ENCODE measurements at places on chromosomes 1 and 21.

DNA sequence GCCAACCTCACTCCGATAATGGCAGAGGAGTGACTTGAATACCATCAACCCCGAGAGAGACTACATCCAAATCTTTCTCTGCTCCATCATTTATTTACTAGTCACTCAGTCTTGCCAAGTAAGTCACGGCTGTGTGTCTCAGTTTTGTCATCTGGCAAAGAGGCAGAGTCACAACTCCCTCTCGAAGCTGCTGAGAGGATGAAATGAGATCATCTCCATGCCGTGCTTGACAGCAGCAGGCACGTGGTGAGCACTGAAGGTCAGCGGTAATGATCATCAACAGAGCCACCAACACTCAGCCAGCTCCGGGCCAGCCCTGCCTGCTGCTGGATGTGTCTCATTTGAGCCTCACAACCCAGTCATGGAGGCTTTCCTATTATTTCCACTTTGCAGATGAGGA, 19.9 kb downstream of the ALDH4A1 start:
- no peak for DNase-seq

- DNase-seq: no peak
Observed at GRCh38 chr1:209397910-209398309, 185.6 kb upstream of the CAMK1G start.

GRCh38 chr1:159847231-159847630, 15.2 kb downstream of the VSIG8 start:
- no peak for DNase-seq

- DNase-seq: no peak
Observed at GRCh38 chr1:30681782-30682181, 41.6 kb downstream of the MATN1 start.

DNA sequence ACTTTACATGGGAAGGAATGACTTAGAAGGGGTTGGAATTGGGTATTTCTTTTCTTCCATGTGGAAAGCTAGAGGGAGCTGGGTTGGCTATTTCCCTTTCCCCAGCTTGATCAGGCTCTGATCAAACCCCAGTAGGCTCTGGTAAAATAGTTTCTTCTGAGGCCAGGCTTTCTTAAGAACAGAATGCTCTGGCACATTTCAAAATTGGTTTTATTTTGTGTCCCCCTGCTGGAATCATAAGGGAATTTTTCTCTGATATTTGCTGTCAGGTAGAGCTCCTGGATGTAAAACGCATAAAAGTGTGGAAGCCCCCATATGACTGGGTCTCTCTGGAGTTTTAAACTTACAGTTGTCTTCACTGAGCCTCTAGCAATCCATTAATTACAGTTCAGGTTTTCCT, 17.1 kb upstream of the APOBEC4 start:
- no peak for DNase-seq

- no peak for DNase-seq
Observed at GRCh38 chr21:43733529-43734071, 14.7 kb downstream of the PDXK start.

- DNase-seq: no peak
Observed at GRCh38 chr1:119336848-119337247, 31.7 kb upstream of the HAO2 start.

DNA sequence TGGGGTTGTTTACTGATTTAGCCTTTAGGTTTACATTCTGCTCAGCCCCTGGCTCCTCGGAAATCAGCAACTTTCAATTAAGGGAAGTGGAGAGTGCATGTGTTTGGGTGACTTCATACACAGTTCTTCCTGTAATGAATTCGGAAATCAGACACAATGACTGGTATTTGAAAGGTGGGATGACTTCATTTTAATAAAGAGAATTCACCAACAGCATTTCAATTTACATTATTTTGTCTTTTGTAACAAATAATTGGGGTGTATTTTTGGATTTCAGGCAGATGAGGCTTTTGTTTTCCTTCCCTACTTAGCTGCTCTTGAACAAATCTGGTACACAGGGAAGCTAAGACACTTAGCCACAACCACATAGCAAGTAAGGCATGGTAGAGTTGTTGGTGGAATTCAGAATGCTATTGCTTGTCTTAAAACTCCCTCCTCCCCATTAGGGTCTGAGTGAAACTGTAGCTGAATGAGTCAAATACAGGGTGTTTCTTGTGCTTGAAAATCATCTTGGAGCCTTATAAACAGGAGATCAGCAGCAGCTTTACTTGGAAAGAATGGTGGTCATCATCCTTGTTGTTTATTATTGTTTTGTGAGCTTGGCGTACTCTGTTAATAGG, 917 bp downstream of the STX12 start:
- DNase-seq: no peak

- DNase-seq: no peak
Observed at GRCh38 chr1:85024736-85025135, 23.6 kb downstream of the MCOLN3 start.
